ENCODE measurements at places on chromosomes 4 and X.

DNA sequence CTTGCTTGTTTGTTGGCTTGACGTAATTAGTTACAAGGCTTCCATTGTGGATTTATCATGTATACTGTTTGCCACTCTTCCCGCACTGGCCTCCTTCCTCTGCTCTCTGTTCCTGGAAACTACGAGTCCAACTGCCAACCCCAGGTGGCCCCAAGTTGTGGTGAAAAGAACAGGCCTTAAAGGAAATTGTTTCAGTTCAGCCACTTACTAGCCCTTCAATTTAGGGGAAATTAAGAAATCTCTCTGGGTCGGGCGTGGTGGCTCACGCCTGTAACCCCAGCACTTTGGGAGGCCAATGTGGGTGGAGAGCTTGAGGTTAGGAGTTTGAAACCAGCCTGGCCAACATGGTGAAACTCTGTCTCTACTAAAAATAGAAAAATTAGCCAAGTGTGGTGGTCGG is 28.0 kb downstream of the RBM47 start:
- DNase-seq = no peak

DNA sequence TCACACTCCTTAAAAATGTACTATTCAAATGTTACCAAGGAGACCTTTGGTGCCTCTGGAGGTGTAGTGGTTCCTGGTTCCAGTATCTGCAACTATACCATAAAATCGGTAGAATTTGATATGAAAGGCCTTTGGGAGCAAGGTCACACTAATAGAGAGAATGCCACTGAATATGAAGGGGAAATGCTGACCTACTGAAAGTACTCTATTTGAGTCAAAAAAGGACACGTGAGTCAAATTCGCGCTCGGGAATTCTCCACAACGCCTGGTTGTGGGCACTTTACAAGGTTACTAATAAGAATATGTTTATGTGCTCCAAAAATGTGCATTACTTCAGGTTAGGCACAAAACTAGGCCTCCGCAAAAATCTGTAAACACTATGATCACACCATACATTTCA is 39.5 kb upstream of the RELL1 start:
- no peak for DNase-seq

- DNase-seq = no peak
These were observed 230.6 kb downstream of the PCDH7 start for GRCh38 chr4:30950737-30951136.

GRCh38 chrX:140090800-140091124 is 125.4 kb upstream of the CXorf66 start:
- DNase-seq = no peak

GRCh38 chr4:109574931-109575804 is 15.1 kb downstream of the MCUB start:
- DNase-seq = no peak

GRCh38 chr4:129144755-129145206 is 48.8 kb downstream of the C4orf33 start:
- DNase-seq = no peak

DNA sequence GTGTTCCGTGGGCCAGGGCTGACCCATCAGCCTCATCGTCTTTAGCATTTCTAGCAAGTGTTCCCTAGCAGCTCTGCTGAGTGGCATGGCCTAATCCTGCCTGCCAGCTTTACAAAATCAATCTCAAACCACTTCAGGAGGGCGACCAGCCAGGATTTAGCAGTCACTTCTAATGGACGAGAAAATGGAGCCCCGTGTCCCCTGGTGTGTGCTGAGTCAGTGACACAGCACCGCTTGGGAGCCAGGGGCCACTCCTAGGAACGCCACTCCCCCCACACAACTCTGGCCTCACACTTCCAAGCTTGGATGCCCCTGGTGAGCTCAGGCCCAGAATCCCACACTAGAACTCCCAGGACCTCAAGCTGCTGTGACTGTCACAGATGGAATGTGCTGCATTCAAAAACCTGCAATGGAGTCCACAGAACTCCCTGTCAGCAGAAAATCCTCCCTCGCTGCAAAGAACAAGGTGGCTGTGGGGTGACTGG is 311.2 kb upstream of the GATB start:
- no peak for DNase-seq

DNA sequence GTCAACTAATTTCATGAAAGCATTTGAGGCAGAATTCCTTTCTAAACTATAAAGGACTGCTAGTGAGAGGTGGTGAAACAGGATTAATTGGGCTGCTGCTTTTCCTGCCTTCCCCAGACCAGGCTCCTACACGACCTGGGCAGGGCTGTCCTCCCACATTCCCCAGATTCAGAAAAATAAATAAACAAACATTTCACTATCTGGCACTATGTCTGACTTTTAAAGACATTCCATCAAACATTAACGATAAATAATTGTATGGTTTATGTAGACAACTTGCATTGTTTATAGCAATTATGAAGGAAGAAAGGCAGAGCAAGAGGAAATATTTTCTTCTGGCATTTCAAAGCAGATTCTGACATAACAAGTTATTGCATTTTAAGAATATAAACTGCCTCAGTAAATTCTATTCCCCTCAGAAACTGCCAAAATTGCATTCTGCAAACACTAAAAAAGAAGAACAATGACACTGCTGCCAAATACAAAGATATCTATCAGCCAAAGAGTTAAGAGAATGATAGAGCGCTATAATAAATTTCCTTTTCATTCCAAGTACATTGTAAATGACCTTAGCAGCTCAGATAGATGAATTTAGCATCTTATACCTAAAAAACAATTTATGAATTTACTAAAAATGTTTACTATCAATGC is 214.7 kb upstream of the INTU start:
- no peak for DNase-seq

- DNase-seq = no peak
These were observed 127.9 kb downstream of the CHRDL1 start for GRCh38 chrX:110667706-110668105.

DNA sequence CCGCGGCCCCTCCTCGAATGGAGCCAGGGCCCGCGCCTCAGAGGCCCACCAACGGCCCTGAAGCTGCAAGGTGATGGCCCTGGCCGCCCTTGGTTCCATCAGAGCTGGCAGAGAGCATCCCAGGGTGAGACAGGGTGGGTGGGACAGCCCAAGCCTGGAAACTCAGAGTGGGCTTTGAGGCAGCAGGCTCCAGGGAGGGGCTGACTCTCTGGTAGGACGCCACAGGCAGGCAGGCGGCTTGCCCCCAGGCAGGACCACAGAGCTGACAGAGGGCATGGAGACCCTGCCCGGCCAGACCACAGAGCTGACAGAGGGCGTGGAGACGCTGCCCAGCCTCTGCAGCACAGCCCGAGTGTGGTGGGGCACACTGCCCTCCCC is 4.8 kb downstream of the MYL5 start:
- no peak for DNase-seq

- no peak for DNase-seq
These were observed 171.1 kb downstream of the ZNF330 start for GRCh38 chr4:141391771-141392170.

- no peak for DNase-seq
These were observed 608.5 kb downstream of the PDHA2 start for GRCh38 chr4:96448315-96448872.
